ENCODE measurements at places on chromosomes 2 and 18.
A peak's percentile ranks its signal among the peaks of the same experiment; 100 is the strongest.

GRCh38 chr2:127078666-127079270 lies 28.2 kb downstream of the BIN1 start:
- DNase-seq = no peak

DNA sequence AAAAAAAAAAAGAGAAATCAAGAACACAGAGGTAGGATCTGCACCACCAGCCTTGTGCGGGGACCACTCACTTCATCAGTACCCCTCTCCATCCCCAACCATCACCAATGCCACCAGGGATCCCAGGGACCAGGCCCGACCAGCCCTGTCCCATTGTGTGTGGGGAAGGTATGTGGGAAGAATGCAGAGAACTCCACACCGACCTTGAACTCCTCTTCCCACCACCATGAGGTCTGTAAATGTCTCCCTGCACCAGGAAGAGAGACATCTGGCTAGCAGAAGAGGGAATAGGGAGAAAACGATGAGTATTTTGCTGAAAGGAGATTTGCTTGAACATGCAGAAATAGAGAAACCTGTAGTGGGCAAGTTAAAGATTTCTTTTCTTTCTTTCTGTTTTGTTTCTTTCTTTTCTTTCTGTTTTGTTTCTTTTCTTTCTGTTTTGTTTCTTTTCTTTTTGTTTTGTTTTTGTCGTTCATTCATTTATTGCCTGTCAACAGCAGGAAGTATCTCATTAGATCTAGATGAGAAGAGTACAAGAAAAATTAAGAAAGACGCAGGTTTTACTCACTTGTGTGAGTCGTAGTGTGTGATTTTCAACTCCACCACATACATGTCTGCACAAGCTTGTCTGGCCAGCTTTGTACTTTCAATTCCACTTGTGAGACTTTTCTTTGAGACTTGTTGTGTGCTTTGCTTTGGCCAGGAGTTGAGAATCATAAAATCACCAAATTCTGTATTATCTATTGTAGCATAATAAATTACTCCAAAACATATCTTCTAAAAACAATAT lies 179.8 kb upstream of the HAAO start:
- no peak for DNase-seq

DNA sequence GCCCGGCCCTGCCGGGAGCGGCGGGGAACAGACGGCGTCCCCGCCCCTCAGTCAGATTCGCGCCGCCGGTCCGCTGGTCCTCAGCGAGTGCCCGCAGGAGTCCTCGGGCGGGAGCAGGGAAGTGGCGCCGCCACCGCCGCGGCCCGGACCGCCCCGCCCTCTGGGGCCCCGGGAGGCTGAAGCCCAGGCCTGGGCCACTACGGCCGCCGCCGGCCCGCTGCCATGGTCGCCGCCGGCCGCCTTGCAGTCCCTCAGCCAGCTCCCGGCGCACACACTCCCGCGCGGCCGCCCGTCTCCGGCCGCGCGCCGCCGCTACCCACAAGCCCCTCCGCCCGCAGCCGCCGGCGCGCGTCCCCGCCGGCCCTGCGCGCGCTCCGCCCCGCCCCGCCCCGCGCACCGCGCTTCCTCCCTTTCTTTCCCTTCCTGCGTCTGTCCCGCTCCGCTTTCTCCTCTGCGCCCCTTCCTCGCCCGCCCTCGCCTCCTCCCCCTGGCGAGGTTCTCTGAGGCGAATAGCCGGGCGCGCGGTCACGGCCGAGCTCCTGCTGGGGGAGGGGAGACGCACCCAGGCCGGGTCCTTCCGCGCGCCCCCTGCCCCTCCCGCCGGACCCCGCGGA lies at the start of gene ROCK2:
TSS of gene ROCK2 (minus strand) at position 295 of the 614 bp plus-strand sequence. CDS start 500 bp downstream, outside the sequence.
- peak; percentile 69 for DNase-seq

DNA sequence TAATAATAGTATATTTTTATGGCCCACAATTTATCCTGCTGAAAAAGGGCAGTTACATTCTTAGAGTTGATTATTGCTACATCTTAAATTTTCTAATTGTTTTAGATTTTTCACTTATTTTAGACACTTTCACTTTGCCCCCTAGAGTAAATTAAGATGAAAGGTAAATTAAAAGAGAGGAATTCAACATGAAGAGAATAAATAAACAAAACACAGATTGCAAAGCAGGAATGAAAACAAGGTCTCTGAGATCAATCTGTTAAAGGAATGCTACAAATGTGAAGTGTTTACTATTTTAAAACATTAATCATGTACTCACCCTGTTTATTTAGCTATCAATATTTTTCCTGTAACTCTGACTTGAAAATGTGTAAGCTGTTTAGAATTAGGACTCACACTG lies 113.5 kb upstream of the ETAA1 start:
- no peak for DNase-seq

DNA sequence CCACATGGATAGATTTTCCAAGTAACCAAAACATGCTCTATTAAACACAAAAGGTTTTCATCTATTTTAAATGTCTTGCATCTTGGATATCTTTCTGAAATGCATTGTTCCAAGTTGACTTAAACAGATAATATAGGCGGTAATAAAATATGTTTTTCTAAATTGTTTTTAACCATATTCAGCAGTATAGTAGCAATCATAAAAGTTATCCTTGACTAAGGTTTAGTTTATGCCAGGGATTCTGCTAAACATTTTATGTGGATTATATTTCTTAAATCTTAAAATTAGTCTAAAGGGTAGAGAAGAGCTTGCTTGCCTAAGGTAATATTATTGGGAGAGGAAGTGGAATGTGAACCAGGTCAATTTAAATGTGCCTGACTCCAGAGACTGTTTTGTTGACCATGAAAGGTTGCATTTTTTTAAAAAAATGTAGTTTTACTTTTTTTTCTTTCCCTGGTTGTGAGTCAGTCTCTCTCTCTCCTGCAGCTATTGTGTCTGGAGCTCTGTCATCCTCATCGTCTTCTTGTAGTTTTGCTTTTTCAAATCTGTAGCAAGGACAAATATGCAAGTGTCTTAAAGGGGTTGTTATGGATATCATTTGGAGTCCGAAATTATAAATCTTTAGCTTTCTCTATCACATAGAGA lies 309.1 kb upstream of the COL3A1 start:
- DNase-seq = no peak

GRCh38 chr18:11667578-11667977 lies 21.5 kb upstream of the GNAL start:
- no peak for DNase-seq

GRCh38 chr2:8774371-8774770 lies 63.0 kb downstream of the KIDINS220 start:
- DNase-seq = no peak
